Activated T-helper 17 cell treated with anti-CD3 and anti-CD28 coated beads, Interleukin-2, amount 50 U/mL, for 72 hours (primary cell): ENCODE measurements at places on chromosomes 11 and 22.

GRCh38 chr11:76156971-76157427 lies 49.3 kb downstream of the WNT11 start:
- no peak for ATAC-seq

- peak; percentile 92 for ATAC-seq
These were observed 12.2 kb upstream of the MFNG start for GRCh38 chr22:37498289-37498909.

DNA sequence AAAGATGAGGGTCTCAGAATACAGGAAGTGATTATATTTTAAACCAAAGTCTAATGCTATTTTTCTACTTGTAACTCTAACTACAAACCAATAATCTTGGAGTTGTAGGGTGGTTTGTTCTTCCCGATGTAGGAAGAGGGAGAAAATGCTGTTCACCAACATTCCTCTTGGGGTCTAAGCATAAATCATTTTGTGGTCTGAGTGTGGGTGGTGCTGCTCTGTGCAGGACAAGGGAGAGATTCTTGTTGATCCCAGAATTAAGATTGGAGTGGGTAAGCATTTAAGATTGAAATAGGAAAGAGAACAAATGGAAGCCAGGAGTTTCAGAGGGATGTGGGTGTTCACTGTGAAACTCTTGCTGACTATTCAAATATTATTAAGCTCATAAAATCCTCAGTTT lies 38.6 kb upstream of the MMP13 start:
- ATAC-seq = no peak

DNA sequence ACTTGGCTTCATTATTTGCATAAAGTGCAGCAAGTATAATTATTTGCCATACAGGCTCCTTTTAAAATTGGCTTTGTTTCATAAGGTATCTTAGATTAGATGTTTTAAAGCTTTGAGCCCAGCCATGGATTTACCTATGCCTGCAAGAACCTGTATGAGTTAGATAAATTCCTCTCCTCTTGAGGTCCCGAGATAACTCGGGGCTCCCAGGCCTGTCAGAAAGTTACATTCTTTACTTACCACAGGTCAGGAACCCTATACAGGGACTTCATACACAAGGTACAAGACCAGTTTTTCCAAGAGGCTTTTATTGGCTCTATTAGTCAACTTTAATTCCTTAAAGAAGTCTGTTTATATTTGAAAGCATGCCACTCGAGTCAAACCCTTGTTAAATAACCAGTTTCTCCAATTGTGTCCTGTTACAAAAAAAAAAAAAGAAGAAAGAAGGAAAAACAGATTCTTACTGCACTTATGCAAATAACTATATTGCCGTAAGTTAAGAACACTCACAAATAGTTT lies 2.3 kb upstream of the C1QTNF6 start:
- no peak for ATAC-seq

DNA sequence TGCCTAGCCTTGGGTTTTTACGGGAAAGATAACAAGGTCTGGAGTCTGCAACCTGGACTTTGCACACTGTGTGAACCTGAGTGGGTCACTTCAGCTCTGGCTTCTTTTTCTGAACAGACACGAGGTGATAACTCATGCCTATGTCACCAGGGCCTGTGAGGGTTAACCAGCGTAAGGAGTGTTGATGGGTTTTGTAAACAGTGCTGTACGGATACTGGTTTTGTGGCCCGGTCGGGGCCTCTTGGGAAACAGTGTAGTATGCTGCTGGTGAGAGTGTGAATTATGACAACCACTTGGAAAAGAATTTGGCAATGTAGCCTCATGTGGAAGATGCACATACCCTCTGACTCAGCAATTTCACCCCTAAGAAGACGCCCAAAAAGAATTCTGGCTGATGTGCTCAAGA lies 266.8 kb downstream of the MN1 start:
- no peak for ATAC-seq
